Fibroblast of skin of back (primary cell): ENCODE measurements at places on chromosomes 2 and 18.

DNA sequence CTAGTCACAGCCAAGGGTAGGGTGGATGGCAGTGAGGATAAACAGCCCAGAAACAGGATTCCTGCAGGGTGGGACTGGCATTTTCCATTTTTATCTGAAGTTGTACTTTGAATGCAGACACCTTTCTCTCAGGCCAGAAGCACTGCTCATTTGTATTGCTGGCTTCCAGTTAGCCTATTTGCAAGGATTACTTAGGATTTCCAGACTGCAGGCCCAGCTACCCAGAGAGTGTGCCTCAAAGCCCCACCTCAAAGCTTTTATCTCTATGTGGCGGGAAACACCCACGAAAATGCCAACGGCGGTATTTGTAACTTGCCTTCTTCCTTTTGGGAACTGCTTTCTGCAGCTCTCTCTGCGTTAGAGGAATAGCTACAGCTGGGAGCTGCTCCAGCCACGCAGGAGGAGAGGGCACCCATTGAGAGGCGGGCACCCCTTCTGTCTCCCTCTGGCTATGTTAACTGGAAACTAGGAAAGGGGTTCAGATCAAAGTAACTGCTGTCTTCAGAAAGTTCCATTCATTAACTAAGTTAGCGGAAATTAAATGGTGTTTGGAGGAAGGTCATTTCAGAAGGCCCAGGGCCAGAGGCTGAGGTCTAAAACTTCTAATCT lies 144.9 kb downstream of the TGIF1 start:
- DNase-seq: peak; percentile 33

DNA sequence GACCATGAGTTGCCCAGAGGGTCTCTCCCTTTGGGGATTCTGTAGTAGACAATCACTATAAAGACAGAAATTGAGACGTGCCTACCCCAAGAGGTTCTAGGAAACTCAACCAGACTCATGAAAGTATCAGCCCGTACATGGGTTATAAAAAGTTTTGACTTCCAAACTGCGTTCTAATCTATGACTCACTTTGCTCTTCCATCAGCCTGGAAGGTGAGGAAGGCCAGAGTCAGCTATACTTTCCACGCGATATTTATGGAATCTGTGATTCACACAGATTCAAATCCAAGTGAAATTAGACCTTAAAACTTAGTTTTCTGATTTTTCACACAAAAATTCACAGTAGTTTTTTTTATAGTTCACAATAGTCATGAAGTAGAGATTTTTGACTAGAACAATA lies 7.7 kb upstream of the LYPD1 start:
- peak; percentile 82 for DNase-seq

GRCh38 chr18:58609536-58609993 lies 19.3 kb downstream of the ALPK2 start:
- no peak for DNase-seq

GRCh38 chr18:60322591-60322990 lies 50.0 kb downstream of the MC4R start:
- DNase-seq: peak; percentile 26

GRCh38 chr2:173230181-173230580 lies 124.5 kb upstream of the CDCA7 start:
- DNase-seq: no peak

- DNase-seq: no peak
Measured at GRCh38 chr2:132417430-132418035, 928 bp downstream of the GPR39 start.

DNA sequence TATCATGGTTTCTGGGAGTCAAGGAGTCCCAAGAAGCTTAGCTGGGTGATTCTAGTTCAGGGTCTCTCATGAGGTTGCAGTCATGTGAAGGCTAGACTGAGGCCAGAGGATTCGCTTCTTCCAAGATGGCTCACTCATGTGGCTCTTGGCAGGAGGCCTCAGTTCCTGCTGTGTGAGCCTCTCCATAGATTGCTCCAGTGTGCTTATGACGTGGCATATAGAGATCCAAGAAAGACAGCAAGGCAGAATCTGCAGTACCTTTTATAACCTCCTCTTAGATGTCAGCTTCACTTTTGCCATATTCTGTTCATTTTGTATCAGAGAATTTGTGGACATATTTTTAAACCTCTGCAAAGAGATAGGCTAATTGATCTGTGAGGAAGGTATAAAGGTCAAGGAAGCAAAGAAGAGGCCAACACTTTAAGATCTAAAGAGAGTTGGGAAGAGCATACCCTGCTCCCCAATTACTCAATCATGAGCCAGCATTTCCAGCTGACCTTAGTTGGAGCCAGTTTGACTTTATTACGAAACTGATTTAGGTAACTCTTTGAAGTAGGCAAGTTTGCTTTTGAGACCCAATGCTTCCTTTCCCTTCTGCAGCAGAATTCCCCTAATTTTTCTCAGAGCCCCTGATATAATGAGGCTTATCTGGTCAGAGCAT lies 134.7 kb downstream of the EML6 start:
- peak; percentile 53 for DNase-seq

DNA sequence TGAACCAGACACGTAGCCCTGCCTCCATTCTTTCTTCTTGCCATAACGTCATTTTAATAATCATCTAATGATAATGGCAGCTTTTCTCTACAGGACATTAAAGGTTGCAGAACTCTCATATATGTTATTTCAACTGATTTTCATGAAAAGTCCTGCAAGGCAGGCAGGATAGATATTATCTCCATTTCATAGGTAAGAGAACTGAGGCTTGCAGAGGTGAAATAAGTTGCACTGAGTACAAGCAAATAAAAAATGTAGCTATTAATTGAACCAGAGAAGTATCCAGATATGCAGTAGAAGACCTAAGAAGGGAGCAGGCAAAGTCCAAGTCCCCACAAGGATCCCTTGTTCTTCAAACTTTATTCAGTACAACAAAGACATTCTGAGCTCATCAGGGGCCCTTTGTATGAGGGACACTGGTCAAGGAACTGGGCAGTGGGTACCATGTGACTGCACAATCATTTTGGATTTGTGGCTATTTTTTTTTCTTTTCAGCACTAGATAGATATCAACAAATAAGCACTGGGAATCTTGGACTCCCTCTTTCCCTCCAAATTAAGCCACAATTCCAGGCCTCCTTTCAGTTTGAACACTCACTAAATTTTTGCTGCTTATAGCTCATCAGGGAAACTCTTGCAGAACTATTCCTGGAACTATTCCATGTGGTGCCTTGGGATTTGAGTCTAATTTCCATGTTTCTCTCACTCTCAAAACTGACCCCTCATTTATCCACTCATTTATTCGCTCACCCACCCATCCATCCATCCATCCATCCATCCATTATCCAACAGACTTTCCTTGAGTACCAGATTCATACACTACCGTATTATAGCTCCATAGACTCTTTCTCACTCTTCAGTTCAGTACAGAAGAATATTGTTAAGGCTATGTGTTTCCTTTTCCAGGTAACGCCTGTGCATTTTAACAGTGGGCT lies 44.6 kb downstream of the APOB start:
- no peak for DNase-seq

GRCh38 chr2:239193925-239194677 lies 206.7 kb downstream of the HDAC4 start:
- DNase-seq: no peak

GRCh38 chr2:217538719-217539118 lies 464.1 kb downstream of the TNS1 start:
- peak; percentile 64 for DNase-seq

- DNase-seq: no peak
Measured at GRCh38 chr2:62224976-62225375, 29.1 kb downstream of the B3GNT2 start.

- peak; percentile 95 for DNase-seq
Measured at GRCh38 chr2:85920810-85921545, 32.2 kb upstream of the ST3GAL5 start.

- DNase-seq: no peak
Measured at GRCh38 chr2:169362894-169363559, 693 bp upstream of the LRP2 start.

DNA sequence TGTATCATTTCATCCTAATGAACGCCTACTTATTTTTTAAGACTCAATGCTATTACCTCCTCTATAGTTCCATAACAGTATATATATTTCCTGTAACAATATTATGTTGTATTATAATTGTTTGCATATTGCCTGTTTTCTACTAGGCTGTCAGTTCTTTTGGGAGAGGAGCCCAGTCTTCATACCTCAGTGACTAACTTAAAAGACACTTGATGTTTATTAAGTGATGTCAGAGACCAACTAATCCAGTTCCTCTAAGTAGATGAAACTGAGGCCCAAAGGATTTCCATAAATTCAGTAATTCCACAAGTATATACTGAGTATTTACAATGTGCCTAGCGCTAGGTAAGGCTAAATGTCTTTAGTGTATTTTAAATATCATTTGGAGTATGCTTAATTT lies 48.9 kb upstream of the AAK1 start:
- peak; percentile 72 for DNase-seq

- no peak for DNase-seq
Measured at GRCh38 chr2:229566370-229566769, 148.0 kb downstream of the DNER start.

- DNase-seq: no peak
Measured at GRCh38 chr2:173299764-173300163, 54.9 kb upstream of the CDCA7 start.

DNA sequence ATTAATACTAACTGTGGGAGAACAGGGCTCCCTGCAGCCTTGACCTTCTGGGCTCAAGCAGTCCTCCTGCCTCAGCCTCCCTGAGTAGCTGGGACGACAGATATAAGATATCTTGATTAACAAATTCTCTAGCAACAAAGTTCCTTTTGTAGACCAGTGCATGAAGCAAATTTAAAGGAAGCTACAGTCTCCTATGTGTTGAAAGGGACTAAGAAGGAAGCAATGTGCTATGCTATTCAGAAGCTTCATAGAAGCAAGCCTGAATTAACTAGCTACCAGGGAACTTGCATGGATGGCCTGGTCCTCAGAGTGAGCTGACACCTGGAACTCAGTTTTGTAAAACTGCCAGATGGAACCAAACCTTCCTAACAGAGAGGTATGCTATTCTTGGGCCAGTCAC lies 33.2 kb downstream of the RAPH1 start:
- no peak for DNase-seq

- DNase-seq: peak; percentile 9
Measured at GRCh38 chr2:188243381-188243780, 48.3 kb upstream of the GULP1 start.

GRCh38 chr18:23228102-23229061 lies 93.1 kb downstream of the CABLES1 start:
- peak; percentile 46 for DNase-seq

DNA sequence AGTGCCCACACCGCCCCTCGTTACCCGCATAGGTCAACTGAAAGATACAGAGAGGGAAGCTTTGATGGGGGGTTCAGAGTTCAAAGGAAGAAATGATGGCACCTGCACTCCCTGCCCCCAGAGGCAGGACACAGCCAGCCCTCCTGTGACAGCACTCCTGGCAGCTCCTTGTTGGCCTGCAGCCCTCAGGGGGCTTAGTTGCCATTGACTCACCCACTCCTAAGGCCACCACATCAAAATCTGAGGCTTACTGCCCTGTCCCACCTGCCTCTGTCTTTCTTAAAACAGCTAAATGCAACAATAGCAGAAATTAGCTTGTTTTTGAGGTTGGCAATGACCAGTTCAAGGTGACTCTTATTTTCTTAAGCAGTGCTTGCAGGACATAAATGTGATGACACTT lies 31.6 kb upstream of the SLC35F6 start:
- DNase-seq: no peak

GRCh38 chr2:196131384-196131937 lies 39.9 kb downstream of the STK17B start:
- peak; percentile 60 for DNase-seq

GRCh38 chr2:42971381-42971780 lies 179.0 kb upstream of the HAAO start:
- no peak for DNase-seq

DNA sequence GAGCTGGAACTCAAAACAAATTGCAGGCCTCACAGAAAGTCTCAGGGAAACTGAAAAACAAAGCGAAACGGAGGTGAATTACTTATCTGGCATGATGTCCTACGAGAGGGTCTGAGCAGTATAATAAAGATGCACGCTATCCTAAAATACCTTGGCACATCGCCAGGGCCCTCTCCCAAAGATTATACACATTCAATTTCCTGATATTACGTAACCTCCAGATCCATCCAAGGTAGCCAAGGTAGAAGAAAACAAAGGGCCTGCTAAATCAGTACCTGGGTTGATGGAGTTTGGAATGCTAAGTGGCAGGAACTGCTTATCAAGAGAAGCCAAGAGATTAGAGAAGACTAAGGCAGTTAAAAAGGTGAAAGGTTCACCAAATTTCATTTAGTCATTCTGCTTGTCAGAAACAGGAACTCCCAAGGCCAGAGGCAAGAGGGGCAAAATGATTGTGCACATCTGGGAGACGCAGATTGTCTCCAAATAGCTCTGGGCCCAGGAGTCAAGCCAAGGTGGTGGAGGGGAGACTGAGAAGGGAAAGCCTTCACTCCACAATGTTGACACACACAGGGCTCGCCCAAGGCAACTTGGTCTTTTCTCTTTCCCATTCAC lies 236.8 kb upstream of the ATP5MC3 start:
- DNase-seq: no peak

- peak; percentile 25 for DNase-seq
Measured at GRCh38 chr2:238449909-238450417, 23.2 kb downstream of the ASB1 start.

- DNase-seq: no peak
Measured at GRCh38 chr2:19963386-19963785, 26.5 kb downstream of the WDR35 start.
